ENCODE measurements at places on chromosomes 3 and 15.

DNA sequence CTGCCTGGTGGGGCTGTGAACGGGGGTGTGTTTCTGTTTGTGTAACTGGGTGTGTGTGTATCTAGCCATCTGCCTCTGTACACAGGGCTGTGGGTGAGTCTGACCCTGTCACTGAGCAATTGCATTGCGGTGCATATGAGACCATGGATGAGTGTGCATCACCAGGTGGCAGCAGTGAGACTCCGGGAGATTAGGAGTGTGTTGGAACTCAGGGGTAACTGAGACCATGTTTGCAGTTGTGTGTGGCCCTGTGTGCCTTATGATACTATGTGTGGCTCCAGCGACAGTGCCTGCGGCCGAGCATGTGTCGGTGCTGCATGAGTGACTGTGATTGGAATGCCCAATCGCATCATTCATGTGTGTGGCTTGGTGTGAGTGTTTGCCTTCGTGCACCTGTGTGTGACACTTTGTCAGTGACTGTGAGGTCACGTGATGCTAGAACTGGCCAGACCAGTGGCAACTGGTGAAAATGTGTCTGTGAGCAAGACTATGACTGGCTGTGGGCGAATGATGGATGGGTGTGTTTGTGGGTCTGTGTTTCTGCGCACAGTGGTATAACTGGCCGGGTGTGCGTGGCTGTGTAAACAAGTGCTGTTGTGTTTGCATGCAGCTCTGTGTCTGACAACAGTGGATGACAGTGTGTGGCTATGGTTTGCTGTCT lies 14.0 kb downstream of the VILL start:
- DNase-seq = no peak

GRCh38 chr3:16203671-16204629 lies 29.5 kb downstream of the GALNT15 start:
- no peak for DNase-seq

- DNase-seq = no peak
Measured at GRCh38 chr3:70855149-70855548, 542.7 kb upstream of the MDFIC2 start.

- no peak for DNase-seq
Measured at GRCh38 chr3:61561374-61562041, at the start of gene PTPRG. Gene PTPRG, plus strand, starts transcription at chr3:61561571. Its CDS starts 717 bp downstream, at chr3:61562288.

DNA sequence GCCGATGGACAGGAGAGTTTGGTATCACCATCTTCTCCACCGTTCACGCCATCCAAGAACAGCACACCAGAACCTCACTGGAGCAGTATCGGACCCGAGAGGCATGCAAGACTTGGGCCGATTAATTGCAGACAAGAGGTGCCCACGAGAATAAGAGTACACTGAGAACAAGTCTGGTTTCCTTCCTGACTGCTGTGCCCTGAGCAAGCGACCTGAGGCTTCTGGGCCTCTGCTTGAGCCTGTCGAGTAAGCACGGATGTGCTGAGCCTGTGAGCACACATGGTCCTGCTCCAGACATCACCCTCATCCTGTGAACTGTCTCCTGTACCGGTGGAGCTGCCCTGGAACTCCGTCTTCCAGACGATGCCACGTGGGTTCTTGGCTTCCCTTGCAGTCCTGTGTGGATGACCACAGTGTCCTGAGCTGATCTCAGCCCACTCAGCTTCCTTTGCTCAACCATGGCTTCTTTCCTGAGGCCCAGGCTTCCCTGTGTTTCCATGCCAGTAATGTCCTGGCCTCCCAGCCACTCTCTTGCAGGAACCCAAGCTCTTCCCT lies 34.3 kb upstream of the SNRPA1 start:
- DNase-seq = no peak

DNA sequence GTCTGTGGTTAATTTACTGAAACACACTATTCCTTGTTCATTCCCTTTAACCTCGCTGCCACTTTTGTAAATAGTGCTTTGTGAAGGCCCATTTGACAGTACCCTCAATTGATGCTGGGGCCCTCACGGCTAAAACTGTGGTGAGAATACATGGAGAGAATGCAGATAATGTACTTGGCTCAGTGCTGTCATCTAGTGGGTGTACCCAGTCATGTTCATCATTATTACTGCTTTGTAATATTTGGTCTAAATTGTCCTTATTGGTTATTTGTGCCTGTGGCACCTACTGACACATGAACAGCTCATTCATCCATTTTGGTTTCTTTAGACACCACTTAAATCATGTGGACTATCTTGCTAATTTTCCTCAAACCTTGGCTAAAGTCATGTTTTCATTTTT lies 543.6 kb downstream of the EDEM1 start:
- no peak for DNase-seq

GRCh38 chr3:1766384-1766783 lies 332.3 kb upstream of the CNTN4 start:
- no peak for DNase-seq

GRCh38 chr3:109597444-109597843 lies 260.1 kb upstream of the DPPA4 start:
- no peak for DNase-seq

DNA sequence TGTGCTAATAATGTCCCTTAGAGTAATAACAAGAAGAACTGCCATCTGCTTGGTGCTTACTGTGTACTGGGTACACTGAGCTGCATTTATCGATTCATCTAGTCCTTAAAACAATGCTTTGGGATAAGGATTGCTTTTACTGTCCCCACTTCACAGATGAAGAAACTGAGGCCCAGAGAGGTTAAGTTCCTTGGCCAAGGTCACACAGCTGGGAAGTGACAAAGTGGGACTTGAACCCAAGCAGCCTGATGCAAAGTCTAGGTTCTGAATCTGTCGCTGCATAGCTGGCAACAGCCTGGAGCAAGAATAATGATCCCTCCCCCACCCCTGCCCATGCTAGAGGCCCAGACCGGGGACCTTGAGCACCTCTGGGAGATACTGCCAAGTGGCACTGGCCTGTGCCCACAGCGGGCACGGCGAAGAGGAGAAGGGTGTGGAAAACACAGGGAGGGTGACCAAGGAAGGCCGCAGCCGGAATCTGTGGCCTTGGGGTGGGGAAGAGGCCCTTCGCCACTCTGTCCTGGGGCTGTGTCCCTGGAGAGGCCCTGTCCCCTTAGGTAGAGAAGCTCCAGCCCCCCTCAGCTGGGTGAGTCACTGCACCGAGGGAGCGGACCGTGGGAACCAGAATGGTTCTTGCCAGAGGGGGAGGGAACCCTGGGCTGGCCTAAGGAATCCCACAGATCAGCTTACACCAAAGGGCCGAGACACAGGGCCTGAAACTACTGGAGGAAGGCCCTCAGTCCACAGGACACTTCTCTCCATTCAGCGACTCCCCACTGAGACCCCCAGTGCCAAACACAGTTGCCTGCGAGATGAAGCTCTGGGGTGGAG lies 3.5 kb downstream of the PLXND1 start:
- DNase-seq = no peak

GRCh38 chr15:87082581-87082980 lies 1002.9 kb downstream of the AGBL1 start:
- no peak for DNase-seq

DNA sequence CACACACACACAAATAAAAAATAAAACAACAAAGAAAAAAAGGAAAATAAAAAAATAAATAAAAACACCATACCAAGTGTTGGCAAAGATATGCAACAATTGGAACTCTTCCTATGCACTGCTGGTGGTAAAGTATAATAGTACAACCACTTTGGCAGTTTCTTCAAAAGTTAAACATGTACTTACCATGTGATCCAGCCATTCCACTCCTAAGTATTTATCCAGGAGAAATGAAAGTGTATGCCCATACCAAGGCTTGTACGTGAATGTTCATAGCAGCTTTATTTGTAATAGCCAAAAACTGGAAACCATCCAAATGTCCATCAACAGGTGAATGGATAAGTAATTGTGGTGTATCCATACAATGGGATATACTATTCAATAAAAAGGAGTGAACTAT lies 17.0 kb downstream of the WDR93 start:
- DNase-seq = no peak

GRCh38 chr15:90883976-90884718 lies at the start of gene FES:
Gene FES, plus strand, starts transcription at chr15:90884504. Its CDS starts 542 bp downstream, at chr15:90885046.
- DNase-seq = no peak

DNA sequence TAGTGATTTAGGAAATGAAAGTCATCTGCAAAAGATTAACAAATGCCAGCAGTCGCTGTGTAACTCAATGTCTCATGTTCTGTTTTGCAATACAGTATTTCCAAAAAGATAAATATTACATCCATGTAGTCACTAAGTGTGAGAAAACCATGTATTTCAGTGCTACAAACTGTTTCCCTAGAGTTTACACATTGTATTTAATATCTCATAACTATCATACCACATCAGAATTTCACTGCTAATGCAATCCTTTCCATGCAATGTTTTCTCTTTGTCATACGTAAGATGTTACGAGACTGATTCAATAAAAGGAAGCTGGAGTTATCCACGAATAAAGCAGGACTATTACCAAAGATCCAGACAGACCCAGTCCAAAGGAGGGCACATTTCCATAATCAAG lies 269.4 kb downstream of the GBE1 start:
- no peak for DNase-seq

- no peak for DNase-seq
Measured at GRCh38 chr15:66771351-66771650, 69.3 kb downstream of the SMAD6 start.

GRCh38 chr3:130558366-130558765 lies 41.4 kb downstream of the COL6A6 start:
- DNase-seq = no peak

DNA sequence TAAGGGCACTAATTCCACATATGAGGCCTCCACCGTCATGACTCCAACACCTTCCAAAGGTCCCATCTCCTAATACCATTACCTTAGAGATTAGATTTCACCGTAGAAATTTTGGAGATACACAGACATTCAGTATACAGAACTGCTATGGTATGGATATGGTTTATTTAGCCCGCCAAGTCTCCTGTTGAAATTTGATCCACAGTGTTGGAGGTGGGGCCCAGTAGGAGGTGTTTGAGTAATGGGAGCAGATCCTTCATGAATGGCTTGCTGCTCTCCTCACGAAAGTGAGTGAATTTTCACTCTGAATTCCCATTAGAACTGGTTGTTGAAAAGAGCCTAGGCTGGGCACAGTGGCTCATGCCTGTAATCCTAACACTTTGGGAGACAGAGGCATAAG lies 7.4 kb downstream of the MKRN3 start:
- no peak for DNase-seq

- no peak for DNase-seq
Measured at GRCh38 chr3:58250093-58250707, 12.6 kb downstream of the ABHD6 start.

DNA sequence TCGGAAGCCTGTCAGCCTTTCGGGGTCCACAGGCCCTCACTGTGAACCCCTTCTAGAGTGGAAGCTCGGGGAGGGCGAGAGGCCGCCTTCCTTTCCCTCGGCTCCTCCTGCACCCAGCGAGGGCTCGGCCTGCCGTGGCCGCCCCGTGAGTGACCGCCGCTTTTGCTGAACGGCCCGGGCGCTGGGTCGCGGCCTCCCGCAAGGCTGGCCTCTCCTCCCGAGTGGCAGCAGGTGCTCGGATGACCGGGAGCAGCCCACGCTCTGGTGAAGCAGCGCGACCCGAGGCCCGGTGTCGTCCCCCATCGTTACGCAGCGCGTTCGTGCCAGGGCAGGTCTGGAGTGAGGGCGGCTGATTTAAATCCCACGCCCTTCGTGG lies 53.8 kb downstream of the LRRK1 start:
- DNase-seq = no peak

GRCh38 chr3:121473001-121473400 lies 72.8 kb downstream of the POLQ start:
- no peak for DNase-seq

DNA sequence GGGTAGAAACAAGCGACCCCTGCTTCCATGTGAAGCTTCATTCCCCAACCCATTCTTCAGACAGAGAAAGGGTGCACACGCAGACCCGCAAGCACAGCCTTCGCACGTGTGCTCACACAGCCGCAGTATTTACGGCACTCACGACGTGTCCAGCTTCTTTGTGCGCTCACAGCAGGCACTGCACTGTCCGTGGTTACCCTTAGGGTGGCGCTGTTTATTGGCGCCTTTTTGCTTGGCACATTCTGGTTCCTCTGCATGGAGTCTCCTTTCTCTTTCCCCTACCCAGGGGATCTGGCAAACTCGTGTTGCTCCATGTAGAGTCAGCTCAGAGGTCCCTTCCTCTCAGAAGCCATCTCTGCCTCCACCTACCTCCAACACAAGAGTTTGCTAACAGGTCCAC lies 115.1 kb downstream of the SLCO3A1 start:
- no peak for DNase-seq

DNA sequence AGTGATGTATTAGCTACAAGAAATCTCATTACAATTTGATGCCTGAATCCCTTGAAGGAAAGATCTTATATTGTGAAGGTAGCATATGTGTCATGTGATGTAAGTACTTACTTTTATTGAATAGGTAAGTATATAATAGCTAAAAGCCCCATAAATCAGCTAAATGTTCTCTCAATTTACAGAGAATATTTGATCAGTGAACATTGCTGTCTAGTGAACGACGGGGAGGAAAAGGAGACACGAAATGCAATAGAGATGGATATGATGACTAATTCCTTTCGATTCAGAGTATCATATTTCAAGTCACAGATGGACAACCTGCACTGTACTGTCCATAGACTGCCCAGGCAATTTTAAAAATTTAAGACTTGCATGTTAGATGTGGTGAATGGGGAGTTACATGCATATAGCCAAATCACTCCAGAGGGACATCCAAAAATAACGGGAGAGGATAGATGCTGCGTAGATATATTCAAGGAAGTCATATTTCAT lies 462.1 kb upstream of the CDIN1 start:
- DNase-seq = no peak

DNA sequence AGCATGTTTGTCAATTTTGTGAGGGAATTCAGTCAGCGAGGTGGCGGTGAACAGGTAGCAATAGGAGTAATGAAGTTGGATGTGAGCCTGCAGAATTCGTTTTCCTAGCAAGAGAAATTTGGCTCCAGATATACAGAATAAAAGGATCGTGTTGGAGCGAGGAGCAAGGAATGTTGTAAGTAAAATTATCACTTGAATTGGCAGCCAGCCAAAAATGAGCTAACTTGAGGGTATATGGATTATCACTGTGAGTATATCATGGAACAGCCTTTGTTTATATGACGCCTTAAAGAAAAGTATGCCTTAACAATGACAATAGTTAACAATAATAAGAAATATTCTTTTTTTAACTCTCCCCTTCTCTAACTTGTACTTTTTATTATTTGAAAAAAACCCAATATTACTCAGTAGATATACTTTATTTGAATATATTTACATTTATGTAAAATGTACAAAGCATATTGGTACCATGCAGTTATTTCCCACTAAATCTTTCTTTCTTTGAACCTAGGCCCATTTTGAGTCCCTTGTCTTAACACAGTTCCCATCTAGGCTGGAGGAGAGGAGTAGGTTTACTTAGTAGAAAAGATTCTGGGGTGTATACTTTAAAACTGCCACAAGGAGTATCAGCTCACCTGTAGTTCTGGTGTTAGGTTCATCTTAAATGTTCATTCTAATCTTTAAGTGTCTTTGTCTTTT lies 29.3 kb downstream of the EPHA6 start:
- no peak for DNase-seq

GRCh38 chr3:8882171-8882593 lies 81.1 kb downstream of the RAD18 start:
- no peak for DNase-seq

GRCh38 chr3:151445273-151446001 lies 15.4 kb downstream of the IGSF10 start:
- DNase-seq = no peak

GRCh38 chr3:38521391-38521987 lies 25.3 kb downstream of the EXOG start:
- DNase-seq = peak; percentile 26

- DNase-seq = no peak
Measured at GRCh38 chr3:21466476-21466875, 284.5 kb downstream of the ZNF385D start.

GRCh38 chr3:45078910-45079522 lies 52.9 kb downstream of the CLEC3B start:
- DNase-seq = no peak
